SK-MEL-5 (cell line): ENCODE measurements at places on chromosomes 2 and 18.

GRCh38 chr2:96927405-96928171 lies 57.7 kb upstream of the SEMA4C start:
- DNase-seq = no peak

- no peak for DNase-seq
Measured at GRCh38 chr2:135898234-135898786, 22.1 kb upstream of the MCM6 start.

- no peak for DNase-seq
Measured at GRCh38 chr2:217905896-217906295, 96.9 kb downstream of the TNS1 start.

DNA sequence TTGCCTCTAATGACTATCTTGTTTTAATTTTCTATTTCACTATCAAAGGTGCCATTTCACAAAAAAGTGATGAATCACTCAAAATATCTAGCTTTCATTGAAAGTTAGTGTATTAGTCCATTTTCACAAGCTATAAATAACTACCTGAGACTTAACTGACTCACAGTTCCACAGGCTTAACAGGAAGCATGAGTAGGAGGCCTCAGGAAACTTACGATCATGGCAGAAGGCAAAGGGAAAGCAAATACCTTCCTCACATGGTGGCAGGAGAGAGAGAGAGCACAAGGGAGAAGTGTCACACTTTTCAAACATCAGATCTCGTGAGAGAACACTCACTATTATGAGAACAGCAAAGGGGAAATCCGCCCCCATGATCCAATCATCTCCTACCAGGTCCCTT lies 1220.4 kb upstream of the ZEB2 start:
- DNase-seq = no peak

DNA sequence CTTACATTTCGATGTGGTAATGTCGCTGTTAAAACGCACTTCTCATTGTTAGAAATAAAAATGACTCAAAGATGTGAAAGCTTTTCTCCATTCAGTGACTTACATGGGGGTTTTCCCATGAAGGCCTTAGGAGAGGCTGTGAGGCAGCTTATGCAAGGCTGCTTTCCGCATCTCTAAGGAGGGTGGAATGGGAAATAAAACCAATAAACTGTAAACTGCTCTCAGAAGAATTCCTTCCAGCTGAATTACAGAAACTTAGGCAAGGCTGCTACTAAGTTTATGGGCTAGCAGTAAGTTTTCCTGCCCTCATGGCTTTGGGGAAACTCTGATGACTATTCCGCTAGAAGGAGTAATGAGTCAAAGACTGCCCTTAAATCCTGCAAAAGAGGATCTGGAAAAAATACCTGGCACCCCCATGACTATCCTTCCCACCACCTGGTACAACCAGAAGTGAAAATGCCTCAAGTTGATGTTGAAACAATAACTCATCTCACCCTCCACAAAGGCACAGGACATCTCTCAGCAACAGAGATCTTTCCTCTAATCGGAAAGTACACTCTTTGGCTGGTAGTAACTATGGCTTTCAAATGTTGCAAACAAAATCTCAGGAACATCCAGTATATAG lies 97.7 kb upstream of the SMAD7 start:
- no peak for DNase-seq

DNA sequence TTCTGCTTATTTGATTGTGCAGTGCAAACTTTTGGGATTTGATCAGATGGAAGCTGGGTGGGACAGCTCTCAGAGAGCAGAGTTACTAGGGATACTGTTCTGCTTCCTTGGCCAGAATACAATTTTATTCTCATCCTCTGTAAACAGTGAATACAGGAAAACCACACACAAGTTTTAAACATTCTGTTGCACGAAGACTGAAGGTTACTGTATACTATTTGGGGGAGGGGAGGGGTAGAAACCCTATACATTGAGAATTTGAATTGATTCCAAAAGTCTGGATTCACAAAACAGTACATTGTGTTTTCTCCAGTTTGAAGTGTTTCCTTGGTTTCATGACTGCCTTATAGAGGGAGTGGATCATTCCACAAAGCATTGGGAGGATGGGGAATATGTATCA lies 149.9 kb downstream of the SETBP1 start:
- peak; percentile 30 for DNase-seq

GRCh38 chr2:159065313-159065712 lies 96.9 kb downstream of the TANC1 start:
- DNase-seq = no peak

DNA sequence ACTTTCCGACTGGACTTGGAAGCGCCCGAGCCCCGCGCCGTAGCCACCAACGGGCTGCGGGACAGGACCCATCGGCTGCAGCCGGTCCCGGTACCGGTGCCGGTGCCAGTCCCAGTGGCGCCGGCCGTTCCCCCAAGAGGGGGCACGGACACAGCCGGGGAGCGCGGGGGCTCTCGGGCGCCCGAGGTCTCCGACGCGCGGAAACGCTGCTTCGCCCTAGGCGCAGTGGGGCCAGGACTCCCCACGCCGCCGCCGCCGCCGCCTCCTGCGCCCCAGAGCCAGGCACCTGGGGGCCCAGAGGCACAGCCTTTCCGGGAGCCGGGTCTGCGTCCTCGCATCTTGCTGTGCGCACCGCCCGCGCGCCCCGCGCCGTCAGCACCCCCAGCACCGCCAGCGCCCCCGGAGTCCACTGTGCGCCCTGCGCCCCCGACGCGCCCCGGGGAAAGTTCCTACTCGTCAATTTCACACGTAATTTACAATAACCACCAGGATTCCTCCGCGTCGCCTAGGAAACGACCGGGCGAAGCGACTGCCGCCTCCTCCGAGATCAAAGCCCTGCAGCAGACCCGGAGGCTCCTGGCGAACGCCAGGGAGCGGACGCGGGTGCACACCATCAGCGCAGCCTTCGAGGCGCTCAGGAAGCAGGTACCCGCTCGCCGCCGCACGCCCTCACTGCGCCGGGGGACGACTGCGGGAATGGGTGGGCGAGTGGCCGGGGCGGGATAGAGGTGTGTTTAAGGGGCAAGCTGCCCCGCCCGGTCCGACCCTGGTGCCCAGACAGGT lies 713 bp downstream of the ATOH8 start:
- DNase-seq = no peak

GRCh38 chr2:106828119-106828518 lies 57.8 kb downstream of the ST6GAL2 start:
- no peak for DNase-seq

- no peak for DNase-seq
Measured at GRCh38 chr18:9946831-9947230, 33.0 kb downstream of the VAPA start.

DNA sequence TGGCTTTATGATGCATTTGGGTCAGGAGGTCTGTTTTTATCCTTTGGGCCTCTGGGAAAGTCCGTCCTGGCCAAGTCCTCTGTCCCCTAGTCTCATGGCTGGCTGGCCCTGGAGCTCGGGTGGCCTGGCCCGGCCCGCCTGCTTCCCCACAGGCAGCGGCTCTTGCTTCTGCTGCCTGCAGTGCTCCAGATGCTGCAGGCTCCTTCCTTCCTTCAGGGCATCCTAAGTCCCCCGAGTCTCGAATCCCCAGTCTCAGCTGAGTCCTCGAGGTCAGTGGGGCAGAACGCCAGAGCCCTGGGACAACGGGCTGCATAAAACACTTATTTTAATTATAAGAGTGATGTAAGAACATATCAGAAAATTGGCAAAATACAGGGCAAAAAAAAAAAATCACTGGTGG lies 71.2 kb downstream of the HPCAL1 start:
- DNase-seq = no peak

DNA sequence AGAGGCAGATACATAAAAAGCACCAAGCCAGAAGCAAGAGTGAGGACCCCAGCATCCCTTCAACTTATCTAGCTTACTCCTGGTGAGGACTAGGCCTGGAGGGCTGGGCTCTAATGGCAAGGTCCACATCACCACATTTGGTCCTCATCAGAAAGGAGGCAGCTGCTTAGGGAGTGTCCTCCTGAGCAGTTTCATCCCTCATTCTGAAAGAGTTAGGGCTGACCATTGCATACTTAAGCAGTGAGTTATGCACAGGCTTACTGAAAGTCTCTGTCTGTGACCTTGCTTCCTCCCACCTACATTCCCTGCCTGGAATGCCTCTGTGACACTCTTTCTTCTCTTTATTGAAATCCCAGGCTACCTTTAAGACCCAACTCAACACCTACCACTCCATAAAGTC lies 301.8 kb upstream of the ACVR2A start:
- no peak for DNase-seq

- DNase-seq = no peak
Measured at GRCh38 chr2:43075054-43075593, 151.3 kb downstream of the ZFP36L2 start.

DNA sequence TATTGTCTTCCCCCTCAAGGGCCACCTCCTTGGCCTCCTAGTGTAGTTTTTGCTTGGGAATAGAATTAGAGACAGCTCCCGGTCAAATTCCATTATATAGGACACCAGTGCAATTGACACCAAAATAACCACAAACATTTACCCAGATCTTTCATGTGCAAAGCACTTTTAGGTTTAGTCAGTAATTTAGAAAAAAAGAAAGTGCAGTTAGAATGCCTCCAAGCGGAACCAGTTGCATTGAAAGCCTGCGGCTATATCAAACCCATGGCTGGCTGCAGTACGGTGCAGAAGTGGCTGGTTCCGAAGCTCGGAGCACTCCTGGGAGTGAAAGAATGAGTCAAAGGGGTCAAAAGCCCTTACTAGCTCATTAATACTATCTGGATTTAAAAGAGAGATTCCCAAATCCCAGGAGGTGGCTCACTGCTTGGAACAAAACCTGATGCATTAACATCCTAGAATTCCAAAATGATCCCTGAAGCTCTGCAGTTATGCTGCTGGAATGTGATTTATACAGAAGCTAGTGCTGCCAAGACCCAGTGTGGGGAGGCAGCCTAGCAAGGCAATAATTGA lies 432.2 kb upstream of the KLHL29 start:
- DNase-seq = no peak

DNA sequence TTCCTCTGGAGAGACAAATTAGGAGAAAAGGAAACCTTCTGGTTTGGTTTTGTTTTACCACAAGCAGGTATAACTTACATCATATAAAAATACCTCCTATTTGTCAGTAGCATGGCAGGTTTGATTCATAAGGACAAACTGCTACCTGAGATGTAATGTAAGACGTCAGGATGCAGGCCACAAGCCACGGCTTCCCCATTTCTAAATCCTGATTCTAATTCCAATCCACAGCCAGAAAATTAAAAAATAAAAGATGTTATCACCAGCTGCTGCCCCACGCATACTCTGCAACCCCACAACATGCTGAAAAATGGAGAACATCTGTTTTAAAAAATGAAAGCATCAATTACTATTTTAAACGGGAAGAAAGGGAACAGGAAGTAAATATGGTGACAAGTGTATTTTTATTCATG lies 197.6 kb downstream of the BCL11A start:
- no peak for DNase-seq

DNA sequence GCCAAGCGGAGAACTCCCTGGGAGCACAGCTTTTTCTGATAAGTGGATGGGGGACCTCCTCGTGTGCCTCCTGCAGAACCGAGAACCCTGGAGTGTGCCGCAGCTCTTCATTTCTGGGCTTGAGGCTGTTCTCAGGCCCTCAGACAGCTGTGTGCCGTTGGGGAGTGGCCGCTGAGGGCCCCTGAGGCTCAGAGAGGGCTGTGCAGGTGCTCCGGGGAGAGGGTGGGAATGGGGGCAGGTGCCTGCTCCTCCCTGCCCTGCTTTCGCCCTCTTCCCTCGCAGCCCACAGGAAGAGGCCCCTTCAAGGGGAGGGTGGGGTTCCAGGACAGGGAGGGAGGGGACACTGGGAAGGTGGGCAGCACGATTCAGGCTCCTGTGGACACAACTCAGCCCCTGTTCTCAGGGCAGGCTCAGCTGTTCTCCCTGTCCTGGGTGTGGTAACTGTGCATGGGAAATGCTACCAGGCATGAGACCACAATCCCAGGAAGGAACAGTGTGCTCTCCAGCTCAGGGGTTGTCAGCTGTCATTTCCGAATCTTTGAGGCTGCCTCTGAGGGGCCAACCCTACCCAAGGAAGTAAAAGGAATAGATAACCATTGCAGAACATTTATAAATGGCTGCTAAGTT lies 11.3 kb downstream of the LCT start:
- DNase-seq = no peak

GRCh38 chr2:67295406-67295805 lies 101.7 kb upstream of the ETAA1 start:
- DNase-seq = no peak
